ENCODE measurements at places on chromosomes 16 and 17.

GRCh38 chr17:79830303-79830702 is 8.9 kb downstream of the CBX4 start:
- no peak for DNase-seq

DNA sequence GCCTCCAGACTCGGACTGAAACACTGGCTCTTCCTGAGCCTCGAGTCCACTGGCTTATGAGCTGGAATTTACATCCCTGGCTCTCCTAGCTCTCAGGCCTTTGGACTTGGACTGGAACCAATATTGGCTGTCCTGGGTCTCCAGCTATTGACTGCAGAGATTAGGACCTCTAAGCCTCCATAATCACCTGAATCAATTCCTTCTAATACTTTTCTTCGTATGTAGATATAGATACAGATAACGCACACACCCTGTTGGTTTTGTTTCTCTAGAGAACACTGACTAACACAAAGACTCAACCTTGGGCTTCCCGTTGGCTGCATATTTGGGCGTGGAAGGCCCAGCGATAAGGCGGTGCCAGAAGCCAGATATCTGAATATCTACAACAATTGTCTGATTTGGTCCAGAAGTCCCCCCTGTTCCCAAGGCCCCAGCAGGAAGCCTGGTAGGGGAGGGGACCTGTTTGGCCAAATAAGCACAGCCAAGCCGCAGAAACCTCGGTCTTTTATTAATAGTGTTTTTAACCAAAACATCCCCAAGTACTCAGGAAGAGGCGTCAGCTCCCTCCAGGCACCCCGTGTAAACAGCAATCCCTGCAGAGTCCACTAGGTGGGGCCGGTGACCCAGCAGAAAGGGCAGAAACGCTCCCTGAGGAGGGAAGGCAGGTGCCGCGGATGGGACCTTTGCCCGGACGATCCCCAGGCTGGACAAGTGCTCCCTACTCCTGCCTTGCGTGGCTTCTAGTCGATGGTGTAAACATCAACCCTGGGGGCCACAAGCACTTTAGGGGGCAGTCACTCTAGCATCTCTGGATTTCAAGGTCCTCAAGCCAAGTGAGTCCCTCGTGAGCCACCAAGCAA is 57.0 kb downstream of the ABR start:
- peak; percentile 91 for DNase-seq

DNA sequence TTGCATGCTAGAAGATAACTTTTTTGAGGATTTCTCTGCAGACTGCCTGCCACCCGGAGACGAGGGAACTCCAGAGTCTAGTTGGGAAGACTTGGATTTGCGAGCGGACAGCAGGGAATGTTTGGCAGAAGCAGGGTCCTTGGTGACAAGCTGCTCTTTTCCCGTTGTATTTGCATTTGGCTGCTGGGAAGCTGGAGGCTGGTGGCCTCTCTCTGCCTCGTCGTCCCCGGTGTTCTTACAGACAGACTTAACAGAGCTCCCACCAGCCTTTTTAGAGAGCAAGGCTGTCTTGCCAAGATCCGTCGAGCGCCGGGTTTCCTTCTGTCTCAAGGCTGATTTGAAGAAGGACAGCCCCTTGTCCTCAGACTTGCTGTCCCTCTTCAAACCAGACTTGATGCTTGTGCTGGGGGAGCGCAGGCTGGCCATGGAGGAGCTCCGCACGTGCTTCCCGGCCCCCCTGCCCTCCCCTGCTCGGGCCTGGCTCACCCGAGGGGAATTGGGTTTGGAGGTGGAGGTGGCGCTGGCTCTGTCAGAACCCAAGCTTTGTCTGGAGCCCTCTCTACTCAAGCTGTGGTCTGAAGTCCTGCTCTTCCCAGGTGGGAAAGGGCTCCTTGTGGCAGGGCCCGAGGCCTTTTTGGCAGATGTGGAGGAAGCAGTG is 81.0 kb downstream of the USP31 start:
- no peak for DNase-seq

- no peak for DNase-seq
These were observed 97.1 kb upstream of the GNAO1 start for GRCh38 chr16:56094231-56094630.

DNA sequence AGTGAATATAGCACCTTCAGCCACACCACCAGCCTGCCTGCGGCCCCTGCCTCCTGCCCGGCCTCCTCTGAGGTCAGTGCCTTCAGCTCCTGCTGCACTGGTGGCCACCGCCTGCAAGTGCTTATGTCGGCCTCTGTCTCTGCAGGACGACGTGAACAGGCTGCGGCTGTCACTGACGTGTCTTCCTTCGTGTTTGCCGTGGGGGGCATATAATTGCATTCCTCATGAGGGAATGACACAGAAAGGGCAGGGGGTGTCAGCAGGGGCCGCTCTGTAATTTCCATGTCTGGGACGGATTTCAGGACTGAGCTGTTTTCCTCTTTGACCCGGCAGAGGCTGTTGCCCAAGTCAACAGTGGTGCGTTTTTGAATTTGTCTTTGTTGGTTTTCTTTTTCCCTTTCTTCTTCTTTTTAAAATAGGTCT is 28.5 kb downstream of the CMIP start:
- no peak for DNase-seq

GRCh38 chr17:2024572-2025219 is 438 bp downstream of the RTN4RL1 start:
- DNase-seq = no peak

DNA sequence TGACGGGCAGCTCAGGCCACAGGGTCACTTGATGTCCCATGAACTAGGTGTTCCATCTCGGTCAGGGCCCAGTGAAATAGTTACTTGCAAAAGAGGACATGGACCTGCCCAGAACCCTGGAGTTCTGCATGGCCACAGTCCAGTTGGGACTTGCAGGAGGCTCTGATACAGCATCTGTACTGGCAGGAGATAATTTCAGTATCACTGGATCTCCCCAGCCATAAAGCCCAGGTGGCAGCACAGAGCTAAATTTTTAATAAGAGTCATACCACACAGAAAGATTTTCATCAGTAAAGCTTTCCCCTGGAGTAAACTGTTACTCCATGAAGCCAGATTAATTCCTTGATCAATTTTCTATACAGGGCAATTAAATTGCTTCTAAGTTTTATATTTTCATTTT is 18.0 kb upstream of the SLC16A5 start:
- DNase-seq = no peak

GRCh38 chr17:49362723-49363117 is 670 bp upstream of the ZNF652 start:
- no peak for DNase-seq

DNA sequence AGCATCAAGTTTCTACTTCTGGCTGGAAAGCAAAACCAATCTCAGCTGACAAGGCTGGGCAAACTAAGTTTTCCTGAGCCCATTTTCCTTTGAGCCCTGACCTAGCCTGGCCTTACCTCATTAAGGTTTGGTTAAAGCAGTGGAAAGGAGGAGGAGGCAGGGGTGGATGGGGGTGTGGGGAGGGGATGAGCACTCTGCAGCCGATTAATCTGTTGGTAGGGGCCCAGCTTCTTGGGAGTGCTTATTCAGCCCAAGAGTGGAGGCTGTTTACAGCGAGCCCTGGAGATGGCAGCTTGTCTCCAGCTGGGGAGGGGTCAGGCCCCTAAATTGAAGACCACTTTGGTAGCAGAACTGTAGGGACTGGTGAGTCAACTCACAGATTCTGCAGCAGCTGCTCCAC is 12.0 kb downstream of the SMCR8 start:
- DNase-seq = no peak

DNA sequence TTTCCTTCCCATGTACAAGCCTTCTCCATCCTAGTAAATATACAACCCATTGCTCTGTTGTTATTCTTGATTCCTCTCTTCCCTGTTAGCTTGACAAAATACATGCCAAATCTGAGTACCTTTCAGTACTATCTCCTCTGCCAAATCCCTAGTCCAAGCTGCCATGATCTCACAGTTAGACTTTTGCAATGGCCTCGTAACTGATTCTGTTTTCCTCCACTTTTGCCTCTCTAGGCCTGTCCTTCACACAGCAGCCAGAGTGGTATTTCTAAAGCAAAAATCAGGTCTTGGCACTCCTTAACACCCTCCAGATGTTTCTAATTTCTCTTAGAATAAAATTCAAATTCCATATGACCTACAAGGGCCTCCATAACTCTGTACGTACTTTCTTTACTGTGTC is 153.0 kb upstream of the RBL2 start:
- no peak for DNase-seq

DNA sequence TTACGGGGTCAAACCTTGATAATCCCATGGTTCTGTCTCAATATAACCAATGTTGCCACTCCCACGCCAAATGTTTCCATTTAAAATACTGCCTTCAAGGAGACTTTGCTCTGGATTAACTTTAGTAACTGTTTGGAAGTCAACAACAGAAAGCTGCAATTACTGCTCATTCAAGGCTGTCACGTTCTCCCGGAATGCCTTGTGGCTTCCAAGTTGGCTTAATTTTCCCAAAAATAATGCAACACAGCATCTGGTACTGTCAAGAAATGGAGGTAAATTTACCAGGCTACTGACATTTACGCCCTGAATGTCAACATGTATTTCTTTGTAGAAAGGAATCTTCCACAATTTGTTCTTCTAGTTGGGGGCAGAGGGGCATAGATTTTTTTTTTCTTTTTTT is 38.2 kb downstream of the GPRC5B start:
- DNase-seq = no peak

GRCh38 chr16:30184891-30185682 is 1.7 kb downstream of the CORO1A start:
- peak; percentile 30 for DNase-seq

DNA sequence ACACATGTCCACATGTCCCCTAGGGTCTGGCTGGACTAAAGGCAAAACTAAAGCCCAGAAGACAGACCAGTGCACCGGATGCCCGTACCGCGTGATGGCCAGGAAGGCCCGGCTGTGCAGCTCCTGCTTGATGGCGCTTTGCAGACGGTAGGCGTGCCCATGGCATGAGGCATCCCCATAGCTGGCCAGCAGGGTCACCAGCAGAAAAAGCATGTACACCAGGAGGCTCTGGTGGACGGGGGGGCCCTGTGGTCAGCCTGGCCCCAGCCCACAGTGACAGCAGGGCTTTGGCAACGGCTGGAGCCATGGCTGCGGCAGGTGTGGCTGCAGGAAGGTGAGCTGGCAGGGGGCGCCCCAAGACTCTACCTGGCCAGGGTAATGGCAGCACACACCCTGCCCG is 42.8 kb downstream of the PKD1 start:
- DNase-seq = no peak
